ENCODE measurements at places on chromosomes 5 and 9. TPM values are rescaled to one million over a fixed set of nuclear protein-coding genes. Genes with fewer than 3 reads are reported as not detected.
A peak's percentile ranks its signal among the peaks of the same experiment; 100 is the strongest.

- DNase-seq: no peak
Observed at GRCh38 chr9:14094491-14094890, 219.4 kb downstream of the NFIB start.

The RORB gene
- total RNA-seq: not detected

DNA sequence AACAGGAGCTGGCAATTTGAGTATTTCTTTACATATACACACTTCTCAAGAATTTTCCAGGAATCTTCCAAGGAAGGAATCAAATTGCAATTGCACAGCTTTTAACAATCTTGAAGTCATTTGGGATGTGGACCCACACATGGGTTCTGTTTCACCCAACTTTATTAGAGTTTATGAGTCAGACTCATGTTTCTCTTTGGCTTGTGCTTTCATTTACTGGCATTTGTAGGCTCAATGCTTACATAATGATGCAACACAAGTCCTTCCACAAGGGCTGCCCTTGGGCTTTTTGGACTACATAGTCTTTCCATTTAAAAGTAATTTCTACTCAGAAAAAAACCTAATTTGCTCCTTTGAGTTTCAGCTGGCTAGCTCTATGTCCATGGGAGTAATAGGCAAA, 4.6 kb upstream of the CDC37L1 start:
- DNase-seq: no peak

DNA sequence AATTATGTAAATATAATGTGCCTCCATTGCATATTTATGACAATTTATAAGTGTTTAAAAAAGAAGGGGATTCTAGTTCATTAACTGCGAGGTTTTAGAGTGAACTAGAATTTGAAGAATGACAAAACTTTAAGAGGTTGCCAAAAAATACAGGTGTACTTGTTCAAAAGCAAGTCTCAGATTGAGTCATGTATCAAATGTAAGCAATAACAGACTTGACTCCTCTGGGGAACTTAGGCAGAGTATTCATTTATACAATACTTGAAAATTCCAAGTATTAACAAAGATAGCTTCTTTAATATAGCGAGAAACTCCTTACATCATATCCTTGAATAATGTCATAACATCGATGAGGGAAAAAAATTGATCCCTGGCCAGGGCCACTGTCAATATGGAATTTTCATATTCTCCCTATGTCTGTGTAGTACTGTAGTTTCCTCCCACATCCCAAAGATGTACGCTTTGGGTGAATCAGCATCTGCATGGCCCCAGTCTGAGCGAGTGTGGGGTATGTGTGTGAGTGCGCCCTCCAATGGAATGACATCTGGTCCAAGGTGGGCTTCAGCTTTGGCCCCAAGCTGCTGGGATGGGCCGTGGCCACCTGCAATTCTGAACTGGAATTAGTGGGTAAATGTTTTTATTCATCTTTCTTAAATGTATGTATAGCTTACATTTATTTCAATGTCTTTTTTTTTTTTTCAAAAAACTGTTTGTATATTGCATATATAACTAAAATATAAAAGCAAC, 70.1 kb downstream of the RIC1 start:
- no peak for DNase-seq

The PDZD2 gene
- total RNA-seq: 0.25 TPM

GRCh38 chr9:13447843-13448422, 168.4 kb upstream of the MPDZ start:
- DNase-seq: no peak

- DNase-seq: no peak
Observed at GRCh38 chr5:6431214-6432195, 17.2 kb upstream of the UBE2QL1 start.

The ADRB2 gene
- 0.21 TPM for total RNA-seq

DNA sequence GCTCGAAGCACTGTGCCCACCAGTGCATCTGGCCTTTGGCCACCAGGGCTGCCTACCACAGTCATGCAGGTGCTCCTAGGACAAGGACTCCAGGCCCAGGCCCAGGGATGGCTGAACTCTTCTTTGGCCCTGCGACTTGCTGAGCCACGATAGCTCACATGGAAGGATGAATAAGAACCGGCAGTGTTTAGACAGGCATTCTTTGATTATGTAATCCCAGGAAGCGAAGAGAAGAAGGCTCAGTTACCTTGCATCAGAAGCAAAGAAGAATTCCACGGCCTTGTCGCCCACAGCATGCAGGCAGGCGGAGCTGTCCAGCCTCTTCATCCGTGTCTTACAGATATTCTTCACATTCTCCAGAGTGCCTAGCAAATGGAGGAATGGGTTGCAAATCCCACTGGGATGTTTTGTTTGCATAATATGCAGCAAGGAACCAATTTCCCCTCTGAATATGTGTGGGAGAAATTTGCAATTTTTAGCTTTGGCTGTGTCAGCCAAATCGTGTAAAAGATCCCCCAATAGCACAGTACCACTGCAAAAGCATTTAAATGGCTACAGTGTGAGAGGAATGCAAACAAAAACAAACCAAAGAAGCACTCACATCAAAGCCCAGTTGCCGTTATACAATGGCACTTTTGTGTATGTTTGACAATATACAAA, 29.1 kb downstream of the GFPT2 start:
- DNase-seq: no peak

GRCh38 chr5:103679873-103680272, 117.3 kb upstream of the NUDT12 start:
- no peak for DNase-seq

DNA sequence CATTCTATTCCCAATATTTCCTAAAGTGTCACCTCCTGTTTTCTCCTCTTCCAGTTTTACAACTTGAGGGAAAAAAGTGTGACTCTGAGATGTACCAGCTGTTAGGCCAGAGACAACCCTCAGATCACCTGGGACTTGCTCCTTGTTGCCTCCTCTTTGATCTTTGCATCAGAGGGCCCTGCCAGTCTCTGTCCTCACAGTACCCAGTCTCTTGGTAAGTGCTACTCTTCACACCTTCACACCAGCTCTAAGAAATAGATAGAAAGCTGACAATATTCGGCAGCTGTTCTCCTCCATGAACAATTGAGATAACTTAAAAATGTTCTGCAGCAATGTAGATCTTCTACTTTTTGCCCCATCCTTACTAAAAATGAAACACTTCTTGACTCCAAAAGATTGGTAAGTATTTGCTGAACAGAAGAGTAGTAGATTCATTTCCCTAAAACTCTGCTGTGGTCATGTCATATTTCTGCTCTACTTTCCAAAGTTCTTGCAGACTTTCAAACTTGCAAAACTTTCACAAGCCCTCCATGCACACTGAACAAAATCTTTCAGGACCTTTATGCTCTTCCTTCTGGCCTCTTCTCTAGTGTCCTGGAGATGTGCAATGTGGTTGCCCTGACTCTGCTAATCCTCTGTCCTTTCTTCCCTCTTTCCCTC, 188.6 kb downstream of the SNX18 start:
- DNase-seq: no peak

- no peak for DNase-seq
Observed at GRCh38 chr5:101288633-101289032, 385.6 kb upstream of the ST8SIA4 start.

The PCDHB10 gene
- total RNA-seq: not detected

DNA sequence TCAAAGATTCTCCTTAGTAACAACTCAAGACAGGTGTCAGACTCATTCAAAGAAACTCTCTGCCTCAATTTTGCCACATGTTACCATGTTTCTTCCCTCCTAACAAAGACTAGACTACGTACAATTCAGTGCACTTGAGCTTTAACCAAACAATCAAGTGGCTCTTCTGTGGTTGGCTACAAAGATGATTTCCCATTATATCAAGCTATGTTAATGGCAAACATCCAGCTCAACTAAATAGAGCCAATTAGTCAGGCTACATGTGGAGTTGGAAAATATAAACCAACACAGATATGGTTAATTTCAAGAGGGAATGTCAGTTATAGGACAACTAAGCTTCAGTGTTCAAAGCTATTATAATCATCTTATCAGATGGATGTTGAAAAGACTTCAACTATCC, 29.2 kb upstream of the ADRA1B start:
- DNase-seq: no peak

- no peak for DNase-seq
Observed at GRCh38 chr9:70407081-70407503, 7.4 kb downstream of the KLF9 start.

The SNCAIP gene
- total RNA-seq: not detected

DNA sequence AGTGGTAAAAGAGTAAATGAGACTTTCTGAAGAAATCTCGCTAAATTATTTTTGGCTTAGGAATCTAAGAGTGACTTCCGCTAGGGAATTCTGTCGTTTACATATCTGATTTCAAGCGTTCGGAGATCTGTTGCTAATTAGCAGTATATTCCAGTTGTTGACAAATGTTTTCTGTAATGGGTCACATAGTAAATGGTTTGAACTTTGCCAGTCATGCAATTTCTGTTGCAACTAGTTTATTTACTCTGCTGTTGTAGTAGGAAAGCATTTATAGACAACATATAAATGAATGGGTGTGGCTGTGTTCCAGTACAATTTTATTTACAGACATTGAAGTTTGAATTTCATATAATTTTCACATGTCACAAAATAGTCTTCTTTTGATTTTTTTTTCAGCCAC, 57.4 kb upstream of the JAK2 start:
- no peak for DNase-seq

- no peak for DNase-seq
Observed at GRCh38 chr9:12469084-12469483, 224.1 kb upstream of the TYRP1 start.

DNA sequence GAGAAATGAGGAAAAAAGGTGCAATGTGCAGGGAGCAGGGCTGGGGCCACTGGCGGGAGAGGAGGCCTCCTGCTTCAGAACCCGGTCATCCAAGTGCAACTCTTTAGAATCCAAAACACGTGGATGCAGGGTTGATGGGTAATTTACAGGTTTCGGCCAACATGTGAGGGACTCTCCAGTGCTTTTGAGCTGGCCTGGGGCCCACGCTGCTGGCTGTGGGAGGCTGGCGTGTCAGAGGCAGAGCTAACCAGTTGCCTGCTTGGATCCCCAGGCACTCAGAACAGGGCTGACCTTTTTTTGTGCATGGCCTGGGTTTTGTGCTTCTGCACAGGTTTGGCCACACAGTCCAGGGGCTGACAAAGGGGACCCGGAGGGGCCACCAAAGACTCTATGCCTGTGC, 61.6 kb downstream of the GADD45G start:
- no peak for DNase-seq

DNA sequence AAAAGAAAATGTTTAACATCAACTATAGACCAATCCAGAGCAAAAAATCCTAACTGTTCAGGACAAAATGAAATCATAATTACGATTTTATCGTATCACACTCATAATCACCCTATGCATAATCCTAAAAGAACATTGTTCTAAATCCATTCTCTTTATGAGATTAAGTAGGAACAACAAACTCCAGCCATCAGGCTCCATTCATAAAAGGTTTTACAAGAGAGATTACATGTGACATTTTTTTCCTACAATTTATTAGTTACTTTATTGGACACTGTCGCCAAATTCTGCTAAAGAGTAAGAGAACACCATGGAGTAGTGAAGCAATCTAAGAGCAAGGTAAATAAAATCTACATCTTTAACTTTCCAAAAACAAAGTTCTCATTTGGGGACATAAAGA, 198.0 kb downstream of the BNC2 start:
- no peak for DNase-seq

The DMRT3 gene
- not detected for total RNA-seq

The FGFR4 gene
- total RNA-seq: 1.3 TPM

GRCh38 chr9:88976890-88977257, 14.4 kb upstream of the S1PR3 start:
- DNase-seq: no peak

- no peak for DNase-seq
Observed at GRCh38 chr5:116806836-116807235, 232.2 kb upstream of the SEMA6A start.

The IL3 gene
- not detected for total RNA-seq

The NUTM2G gene
- not detected for total RNA-seq

DNA sequence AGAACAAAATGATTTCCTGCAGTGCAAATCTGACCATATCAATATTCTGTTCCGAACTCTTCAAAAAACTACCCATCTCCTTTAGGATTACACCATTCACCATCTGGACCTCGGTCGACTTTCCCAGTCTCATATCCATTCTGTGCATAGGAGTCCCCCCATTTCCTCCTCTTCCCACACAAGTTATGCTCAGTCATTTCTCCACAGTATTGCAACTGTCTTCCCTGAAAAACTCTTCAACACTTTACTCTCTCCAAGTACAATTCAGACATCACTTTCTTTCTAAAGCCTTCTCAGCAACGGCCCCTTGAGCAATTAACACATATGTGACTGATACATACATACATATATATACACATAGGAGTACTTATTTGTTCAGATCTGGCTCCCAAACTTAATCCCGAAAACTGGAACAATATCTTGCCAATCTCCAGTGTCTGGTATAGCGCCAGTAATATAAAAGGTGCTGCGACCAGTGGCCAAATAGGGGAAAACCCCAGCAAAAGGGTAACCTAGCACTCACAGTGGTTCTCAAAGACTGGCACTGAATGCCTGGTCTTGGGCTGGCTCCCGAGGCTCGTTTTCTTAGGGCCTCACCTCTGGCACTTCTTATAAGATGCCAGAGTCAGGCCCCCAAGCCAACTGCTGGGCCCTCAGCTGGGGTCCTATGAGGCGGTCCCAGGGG, 629 bp downstream of the ZBTB26 start:
- DNase-seq: no peak

- DNase-seq: no peak
Observed at GRCh38 chr5:147321569-147321968, 86.7 kb downstream of the STK32A start.

DNA sequence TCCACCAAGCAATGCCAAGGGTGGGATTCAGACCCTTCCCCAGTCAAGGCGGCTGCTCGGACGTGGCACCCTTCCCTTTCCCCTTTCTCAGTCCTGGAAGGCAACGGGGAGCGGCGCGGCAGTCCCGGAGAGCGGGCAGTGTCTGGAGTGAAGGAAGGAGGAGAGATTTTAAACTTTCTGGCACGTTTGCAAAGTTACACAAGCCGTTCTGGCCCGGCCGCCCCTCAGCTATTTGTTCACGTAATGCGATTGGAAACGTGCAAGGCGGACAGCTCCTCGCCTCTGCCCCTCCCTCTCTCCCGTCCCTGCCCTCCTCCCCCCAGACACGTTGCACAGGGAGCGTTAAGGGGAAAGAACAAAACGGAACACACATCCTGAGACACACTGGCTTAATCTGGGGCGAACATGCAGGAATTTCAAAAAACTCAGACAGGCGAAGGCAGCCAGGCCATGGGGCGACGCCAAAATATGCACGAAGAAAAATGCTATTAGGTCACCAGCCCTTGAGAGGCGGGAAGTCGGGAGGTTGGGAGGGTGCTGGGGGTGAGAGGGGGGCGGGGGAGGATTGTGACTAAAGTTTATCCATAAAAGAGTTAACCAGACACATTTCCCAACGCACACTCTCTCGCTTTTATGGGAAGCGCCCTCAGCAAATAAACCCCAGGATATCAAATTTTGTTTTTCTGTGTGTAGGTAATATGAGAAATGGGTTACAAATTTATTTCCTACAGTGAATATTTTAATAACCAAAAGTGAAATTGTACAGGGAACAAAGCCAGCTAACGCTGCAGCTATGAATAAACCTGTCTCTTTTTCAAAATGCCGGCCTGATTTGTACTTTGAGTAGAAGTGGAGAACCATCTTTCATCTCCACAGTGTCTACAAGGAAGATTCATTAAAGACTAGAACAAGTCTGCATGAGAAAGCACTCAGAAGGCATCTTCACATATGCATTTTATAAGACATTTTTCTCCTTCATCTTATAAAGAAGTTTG, at the start of gene LOX:
LOX (minus strand) TSS at position 144 of the 995 bp plus-strand sequence. CDS start 274 bp downstream, outside the sequence.
- DNase-seq: peak; percentile 4

The SOX30 gene
- 0.36 TPM for total RNA-seq
